ENCODE measurements at places on chromosomes 4 and X.

DNA sequence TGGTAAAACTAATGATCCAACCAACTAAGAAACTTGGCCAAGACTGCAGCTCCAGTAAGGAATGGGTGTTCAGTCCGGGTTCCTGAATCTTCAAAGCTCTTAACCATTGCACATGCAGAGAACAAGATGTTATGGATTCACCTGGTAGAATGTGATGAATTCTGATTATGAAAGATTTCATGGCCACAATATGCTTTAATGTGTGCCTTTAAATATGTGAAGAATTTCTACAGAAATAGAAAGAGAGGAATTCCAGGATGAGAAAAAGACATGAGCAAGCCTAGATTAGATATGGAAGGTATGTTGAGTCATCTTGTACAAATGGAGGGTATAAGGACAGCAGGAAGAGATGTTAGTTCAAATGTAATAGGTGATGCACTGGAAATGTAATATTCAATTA lies 472.2 kb upstream of the TENM3 start:
- DNase-seq, result no peak

DNA sequence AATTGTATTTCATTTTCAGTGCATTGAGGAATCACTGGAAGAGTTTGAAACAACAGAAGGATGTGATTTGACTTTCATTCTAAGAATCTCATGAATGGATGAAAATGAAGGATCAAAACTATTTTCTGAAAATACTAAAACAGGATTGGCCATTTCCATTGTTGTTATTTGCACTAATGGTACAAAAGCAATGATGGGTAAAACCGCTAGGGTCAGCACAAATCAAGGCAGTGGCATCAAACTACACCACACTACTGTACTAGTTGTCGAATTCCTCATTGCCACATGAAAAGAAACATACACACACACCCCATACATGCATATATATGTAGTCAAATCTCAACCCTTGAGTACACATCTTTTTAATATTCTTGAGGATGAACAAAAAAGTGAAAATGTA lies 24.7 kb upstream of the CENPVL3 start:
- DNase-seq, result no peak

DNA sequence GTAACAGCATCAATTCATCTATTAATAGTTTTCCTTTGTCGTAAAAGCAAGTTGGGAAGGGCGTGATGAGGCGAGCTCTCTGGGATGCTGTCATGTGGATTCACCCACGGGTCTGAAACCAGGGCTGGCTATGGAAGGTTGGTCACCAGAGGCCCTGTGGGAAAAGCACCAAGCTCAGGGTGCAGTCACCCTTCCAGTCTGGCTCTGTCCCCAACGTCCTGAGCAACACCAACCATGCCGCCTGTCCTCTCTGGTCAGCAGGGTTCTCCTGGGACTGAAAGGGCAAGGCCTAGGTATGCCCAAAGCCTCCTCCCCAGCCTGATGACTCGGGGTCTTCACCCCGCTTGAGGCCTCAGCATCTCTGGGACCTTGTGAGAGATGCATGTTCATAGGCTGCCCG lies 97.2 kb upstream of the MSX1 start:
- no peak for DNase-seq

DNA sequence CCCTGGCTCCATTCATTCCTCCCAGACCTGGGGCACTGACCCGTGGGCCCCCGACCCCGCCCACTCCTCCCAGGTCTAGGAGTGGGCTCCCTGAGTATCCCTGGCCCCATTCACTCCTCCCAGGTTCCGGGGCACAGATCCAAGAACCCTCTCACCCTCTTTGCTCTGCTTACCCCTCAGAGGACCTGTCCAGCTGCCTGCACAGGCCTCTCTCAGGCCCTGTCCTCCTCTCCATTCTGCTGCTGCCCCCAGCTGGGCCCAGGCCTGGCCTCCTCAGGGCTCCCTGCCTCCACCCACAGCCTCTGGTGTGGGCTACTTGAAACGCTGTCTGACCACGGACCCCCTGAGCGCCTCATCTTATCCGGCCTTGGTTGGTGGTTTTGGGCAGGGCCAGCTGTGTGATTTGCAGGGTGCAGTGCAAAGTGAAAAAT lies 217.7 kb upstream of the PSAPL1 start:
- DNase-seq, result no peak

DNA sequence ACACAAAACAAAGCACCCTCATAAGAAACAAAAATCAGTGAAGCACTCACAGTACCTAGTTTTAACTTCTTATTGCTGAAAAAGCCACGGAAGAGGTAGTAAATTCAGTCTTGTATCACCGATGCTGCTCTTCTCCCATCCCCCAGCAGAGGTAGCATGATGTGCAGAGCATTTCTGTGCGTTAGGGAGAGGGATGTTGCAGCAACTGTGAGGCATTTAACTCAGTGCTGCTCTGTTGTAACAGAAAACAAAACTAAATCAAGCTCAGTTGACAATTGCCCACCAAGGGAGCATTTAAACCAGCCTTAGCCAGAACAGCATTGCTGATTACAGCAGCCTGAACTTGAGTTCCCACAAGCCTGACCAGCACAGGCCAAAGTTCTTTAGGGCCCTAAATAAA lies 1279.7 kb upstream of the ADGRL3 start:
- no peak for DNase-seq

DNA sequence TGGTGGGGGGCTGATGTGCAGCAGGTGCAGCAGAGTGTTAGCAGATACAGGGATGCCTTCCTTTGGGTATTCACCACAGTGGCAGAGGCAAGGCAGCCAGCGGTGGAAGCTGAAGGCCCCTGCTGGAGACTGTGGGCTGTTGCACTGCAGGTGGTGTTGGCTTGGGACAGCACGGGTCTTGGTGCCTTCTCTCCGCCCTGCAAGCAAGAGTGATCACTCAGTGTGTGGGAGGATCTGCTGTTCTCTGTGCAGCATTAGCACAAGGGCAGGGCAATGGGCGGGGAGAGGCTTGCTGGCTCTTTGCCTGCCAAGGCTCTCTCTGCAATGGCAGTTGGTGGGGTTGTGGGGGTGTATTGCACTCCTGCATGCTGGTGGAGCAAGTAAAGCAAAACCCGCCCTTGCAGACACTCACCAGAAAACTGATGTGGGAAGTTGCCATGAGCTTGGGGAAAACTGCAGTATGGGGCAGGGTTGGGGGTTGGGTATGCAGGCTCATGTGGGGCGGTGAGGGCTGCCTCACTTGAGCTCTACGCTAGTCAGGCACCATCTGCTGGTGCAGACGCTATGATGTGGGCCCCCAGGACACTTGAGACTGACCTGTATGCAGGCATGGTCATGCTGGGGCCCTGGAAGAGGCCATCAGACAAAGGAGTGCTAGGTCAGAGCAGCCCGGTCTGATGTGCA lies 820.8 kb upstream of the GRIA3 start:
- no peak for DNase-seq

GRCh38 chr4:87133183-87133582 lies 87.2 kb downstream of the KLHL8 start:
- no peak for DNase-seq

GRCh38 chr4:86970447-86971354 lies 35.9 kb downstream of the AFF1 start:
- no peak for DNase-seq

GRCh38 chr4:81919223-81919622 lies 447.5 kb upstream of the RASGEF1B start:
- no peak for DNase-seq

GRCh38 chr4:6193399-6193798 lies 7.0 kb downstream of the JAKMIP1 start:
- no peak for DNase-seq

GRCh38 chr4:154807042-154807630 lies 26.1 kb downstream of the RBM46 start:
- no peak for DNase-seq

GRCh38 chrX:152902502-152902820 lies 4.6 kb downstream of the ZNF185 start:
- no peak for DNase-seq

DNA sequence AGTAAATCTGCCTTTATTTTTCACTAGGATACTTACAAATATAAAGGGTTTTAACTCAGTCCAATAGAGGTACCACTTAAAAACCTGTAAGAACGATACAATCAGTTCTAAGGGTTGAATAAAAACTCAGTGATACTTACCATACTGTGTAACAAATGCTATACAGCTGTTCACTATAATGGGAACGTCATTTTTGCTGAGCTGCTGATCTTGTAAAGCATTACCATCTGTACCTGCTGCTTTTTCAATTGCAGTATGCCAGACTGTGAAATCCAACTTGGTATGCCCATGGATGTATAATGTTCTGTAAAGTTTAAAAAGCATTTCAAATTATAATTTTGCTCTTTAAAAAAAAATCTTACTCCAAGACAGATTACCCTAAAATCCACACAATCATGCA lies 111.2 kb downstream of the ARAP2 start:
- no peak for DNase-seq

DNA sequence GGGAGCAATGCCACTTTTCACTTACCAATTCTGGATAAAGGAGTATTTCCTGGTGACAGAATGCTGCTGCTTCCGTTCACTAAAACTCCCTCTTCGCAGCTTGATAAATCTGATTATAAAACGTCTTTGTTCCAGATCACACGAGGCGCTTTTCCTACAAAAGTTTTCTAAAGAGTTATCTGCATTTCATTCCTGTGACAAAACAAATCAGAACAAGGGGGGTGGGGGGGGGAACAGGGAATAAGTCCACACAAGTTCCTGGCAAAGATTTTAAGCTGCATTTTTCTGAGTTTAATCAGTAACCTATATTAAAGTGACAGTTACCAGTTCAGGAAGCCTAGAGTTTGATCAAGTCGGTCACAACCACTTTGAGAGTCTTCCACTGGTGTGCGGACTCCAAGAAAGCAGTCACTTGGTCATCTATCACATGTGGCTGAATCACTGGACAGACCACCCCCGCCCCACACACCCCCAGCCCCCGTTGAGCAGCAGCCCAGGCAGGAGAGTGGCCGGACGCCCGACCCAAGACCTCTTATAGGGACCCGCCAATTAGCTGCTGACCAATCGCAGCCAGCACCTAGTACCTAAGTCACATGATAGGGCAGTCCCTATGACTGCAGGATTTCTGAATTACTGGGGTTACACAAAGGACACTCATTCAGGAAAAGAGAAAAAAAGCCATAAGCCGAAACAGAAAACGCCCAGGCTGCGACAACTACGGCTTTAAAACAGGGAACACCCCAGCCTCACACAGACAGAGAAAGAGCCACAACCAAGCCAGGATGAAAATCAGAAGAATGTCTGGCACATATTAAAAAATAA lies 569.3 kb upstream of the DIPK2B start:
- no peak for DNase-seq

- no peak for DNase-seq
These were observed 127.3 kb upstream of the FAT4 start for GRCh38 chr4:125187226-125188176.

- no peak for DNase-seq
These were observed 76.8 kb upstream of the RBMXL3 start for GRCh38 chrX:115112411-115112810.

DNA sequence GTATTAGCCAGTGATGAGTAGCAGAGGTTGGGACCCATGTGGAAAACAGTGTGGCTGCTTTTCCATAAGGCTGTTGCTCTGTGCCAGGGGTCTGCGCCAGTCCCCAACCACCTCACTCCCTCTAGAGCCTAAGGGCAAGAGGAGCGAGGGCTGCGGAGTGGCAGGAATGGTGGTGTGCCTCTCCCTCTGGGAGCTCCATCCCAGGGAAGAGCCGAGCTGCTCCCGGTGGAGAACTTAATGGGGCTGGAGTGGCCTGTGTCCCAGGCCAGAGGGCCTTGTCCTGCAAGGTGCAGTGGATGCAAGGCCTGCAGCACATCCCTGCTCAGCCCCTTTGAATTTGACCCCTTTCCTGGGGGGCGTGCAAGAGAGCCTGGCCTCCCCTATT lies 105.4 kb upstream of the GRXCR1 start:
- DNase-seq, result no peak

GRCh38 chrX:135168486-135168885 lies 2.7 kb downstream of the CT55 start:
- DNase-seq, result no peak

DNA sequence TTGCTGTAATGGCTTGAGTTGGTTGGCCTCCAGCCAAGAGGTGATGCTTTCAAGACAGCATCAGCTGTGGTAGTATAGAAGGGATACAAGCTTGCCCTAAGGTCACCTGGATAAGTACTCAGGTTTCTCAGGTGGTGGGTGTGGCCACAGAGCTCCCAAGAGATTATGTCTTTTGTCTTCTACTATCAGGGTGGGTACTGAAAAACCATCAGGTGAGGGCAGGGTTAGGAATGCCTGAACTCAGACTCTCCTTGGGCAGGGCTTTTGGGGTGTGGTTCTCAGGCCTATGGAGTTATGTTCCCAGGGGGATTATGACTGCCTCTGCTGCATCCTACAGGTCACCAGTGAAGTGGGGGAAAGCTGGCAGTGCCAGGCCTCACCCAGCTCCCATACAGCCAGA lies 654.6 kb upstream of the GALNT7 start:
- DNase-seq, result no peak

GRCh38 chr4:126466848-126467247 lies 1152.1 kb downstream of the FAT4 start:
- no peak for DNase-seq

GRCh38 chr4:30726090-30726675 lies 6.0 kb downstream of the PCDH7 start:
- no peak for DNase-seq
